ENCODE measurements at places on chromosomes 4 and X. TPM values are rescaled to one million over a fixed set of nuclear protein-coding genes. Genes with fewer than 3 reads are reported as not detected.

The HSFX2 gene
- not detected for total RNA-seq

DNA sequence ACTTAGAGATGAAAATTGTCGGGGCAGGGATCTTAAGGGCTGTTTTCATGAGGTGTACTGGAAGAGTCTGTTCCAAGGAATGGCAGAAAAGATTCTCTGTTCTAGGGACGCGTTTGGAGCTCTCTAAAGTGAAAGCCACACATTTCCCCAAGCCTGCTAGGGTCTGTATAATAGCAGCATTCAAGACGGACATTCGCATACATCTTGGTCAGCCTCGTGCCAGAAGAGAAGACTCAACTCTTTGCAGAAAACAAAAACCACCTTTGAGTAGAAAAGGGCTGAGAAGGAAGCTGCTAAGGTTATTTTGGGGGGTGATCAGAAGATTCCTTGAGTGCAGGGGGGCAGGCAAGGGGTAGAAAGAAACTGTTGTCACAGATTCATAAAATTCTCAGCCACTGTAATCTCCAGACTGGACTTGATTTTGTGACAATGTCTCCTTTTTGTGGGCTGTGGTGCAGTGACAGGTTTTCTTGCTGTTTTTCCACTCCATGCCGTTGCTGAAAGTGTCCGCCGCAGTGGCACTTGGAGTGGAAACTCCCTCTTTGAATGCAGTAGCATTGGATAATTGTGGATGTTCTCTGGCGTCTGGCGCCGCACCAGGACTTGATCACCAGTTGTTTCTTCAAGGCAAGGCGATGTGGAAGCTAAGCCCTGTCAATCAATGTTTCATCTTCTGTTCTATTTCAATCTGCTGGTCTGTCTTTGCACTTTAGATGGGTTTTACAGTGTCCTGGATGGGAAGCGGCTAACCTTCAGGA lies 2.9 kb downstream of the GYG2 start:
- no peak for DNase-seq

The BMX gene
- total RNA-seq: 2.6 TPM

- DNase-seq: no peak
Measured at GRCh38 chr4:15912961-15913630, 25.4 kb downstream of the FGFBP1 start.

DNA sequence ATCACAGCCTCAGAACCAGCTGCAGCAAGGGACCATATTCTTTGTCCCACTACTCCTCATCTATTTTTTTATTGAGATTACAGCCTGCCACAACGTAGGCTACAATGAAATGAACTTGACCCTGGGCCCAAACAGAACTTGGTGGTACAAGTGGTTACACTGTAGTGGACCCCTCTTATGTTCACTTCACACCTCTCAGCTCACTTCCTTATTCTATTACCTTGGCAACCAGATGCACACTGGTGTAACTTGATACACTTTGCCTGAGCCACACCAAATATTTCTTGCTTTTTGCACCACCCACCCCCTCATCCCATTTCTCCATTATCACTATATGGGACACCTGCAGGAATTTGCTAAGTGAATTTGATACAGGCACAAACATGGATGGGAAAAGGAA lies 105.8 kb downstream of the CXCL13 start:
- no peak for DNase-seq

DNA sequence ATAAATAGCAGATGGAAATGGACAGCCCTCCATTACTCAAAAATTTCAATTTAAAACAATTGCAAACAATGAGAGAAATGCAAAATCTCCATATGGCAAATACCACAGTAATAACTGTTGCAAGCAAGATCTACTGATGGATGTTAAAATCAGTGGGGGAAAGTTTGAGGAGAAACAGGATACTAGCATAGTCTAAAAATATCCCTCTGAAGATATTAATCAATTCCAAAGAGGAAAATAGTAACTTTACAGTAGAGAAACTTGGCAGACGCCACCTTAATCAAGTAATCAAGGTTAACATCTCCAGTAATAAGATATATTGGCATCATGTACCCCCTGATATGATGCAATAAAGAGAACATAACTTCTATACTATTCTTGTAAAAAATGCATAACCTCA lies 344.8 kb downstream of the ZNF674 start:
- no peak for DNase-seq
